ENCODE measurements at places on chromosomes 6 and 20. TPM values are rescaled to one million over a fixed set of nuclear protein-coding genes. Genes with fewer than 3 reads are reported as not detected.

PREX1 gene
- 32.6 TPM for total RNA-seq

DNA sequence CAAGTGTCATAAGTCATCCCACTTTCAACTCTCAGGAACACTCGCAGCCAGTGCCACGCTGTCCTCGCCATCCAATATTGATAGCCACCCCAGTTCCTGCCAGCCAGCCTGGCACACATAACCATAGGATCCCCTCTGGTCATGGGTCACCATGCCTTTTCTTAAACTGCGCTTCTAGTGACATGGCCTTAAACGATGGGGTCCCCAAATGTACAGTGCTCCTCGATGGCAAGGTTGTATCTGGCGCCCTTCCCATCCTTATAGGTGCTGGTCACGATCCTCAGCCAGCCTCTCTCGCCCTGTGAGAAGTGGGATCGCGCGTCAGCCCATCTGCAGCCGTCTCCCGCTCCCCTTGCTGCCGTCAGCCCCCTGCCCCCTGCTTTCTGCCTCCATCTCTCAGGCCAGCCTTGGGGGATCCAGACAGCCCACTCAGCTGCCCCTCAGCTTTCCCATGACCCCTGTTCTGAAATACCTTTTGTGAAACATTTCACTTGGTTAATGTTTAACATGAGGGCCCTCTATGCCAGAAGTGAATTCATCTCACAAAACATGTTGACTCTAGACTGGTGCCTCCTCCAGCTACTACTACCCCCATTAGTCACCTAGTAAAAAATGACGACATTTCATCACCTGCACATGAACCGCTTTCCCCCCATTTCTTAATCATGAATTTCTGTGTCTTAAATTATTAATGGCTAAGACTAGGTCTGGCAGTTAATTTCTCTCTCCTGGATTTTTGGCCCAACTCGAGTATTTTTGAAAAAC lies 11.4 kb downstream of the CTSZ start:
- DNase-seq = no peak

DNA sequence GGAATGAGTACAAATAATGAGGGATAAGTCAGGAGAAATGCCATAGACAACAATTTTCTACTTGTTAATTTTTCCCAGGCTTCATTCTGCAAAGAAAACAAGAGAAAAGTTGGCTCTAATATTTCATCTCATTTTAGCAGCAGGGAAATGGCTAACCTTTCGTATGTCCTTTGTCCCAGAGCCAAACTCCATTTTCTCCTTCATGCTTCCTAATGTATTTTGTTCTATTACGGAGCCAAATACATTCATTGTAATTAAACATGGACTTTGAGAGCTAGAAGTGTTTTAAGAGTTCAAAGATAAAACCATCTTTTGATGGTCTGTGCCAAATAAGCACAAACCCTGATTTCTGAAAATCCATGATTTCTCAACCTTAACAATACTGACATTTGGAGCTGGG lies 136.9 kb downstream of the PTCHD4 start:
- DNase-seq = no peak

SASH1 gene
- 11.6 TPM for total RNA-seq

SALL4 gene
- total RNA-seq = not detected

RAB32 gene
- total RNA-seq = 33.2 TPM

DNA sequence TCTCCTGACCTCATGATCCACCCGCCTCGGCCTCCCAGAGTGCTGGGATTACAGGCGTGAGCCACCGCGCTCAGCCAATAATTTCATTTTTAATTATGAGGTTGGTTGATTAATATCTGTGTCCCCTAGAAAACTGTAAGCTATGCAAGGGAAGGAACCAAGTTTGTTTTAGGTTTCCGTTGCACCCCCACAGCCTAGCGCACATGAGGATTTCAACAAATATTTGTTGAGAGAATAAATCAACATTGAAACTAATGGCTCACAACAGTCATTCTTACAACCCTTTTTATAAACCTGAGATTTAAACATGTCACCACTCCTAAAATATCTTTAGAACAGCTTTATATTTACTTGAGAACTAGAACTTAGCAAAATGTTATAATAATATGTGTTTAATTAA lies 114.0 kb upstream of the CARMIL1 start:
- DNase-seq = no peak

DNA sequence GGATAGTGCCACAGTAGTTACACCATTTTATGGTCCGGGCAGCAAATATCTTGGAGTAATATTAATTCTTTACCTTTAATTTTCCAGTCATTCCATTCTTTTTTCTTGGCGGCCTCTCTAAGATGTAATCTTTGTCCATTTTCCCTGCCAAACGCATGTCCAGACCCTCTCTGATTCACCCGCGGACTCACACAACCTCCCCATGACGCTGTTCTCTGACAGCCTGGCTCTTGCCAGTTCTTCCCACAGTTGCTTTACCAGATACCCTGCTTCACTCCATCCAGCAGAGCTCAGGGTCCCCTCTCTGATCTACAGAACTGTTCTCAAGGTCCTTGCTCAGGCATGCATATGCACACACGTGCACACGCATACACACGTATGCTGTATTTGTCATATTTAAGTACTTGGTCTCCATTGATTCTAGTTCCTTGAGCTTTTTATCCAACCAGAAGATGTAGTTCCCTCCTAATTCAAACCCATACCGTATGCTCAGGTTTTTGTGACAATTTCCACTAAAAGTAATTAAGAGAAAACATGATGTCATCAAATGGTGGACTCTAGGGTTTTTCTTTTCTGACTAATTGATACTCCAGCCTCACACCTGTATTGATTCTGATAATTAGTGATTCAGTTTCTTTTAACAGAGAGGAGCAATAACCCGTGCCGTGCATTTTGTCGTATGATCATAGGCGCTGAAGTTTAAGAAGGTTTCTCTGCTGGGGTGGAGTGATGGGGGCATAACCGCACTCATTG lies 10.0 kb downstream of the BPHL start:
- DNase-seq = no peak

TMX4 gene
- 12.4 TPM for total RNA-seq

MUCL3 gene
- not detected for total RNA-seq

- DNase-seq = no peak
Observed at GRCh38 chr6:56628105-56628504, 14.6 kb downstream of the DST start.

MTFR2 gene
- total RNA-seq = 3.9 TPM

SLA2 gene
- not detected for total RNA-seq

- DNase-seq = no peak
Observed at GRCh38 chr20:834151-834746, 734 bp downstream of the FAM110A start.

- no peak for DNase-seq
Observed at GRCh38 chr6:53481323-53481722, 63.6 kb downstream of the GCLC start.

- DNase-seq = no peak
Observed at GRCh38 chr20:12750221-12750620, 258.6 kb upstream of the SPTLC3 start.

TAAR2 gene
- total RNA-seq = not detected

DNA sequence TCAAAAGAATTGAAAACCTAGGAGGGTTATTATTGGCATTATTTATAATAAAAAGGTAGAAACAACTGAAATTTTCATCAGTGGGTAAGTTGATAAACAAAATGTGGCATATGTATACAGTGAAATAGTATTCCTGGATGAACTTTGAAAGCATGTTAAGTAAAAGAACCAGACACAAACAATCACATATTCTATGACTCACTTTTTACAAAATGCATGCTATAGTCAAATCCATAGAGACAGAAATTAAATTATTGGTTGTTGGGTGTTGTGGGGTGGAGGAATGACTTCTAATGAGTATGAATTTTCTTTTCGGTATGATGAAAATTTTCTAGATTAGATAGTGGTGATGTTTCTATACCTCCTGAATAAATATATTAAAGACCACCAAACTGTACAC lies 94.6 kb downstream of the LRRC1 start:
- no peak for DNase-seq

DNA sequence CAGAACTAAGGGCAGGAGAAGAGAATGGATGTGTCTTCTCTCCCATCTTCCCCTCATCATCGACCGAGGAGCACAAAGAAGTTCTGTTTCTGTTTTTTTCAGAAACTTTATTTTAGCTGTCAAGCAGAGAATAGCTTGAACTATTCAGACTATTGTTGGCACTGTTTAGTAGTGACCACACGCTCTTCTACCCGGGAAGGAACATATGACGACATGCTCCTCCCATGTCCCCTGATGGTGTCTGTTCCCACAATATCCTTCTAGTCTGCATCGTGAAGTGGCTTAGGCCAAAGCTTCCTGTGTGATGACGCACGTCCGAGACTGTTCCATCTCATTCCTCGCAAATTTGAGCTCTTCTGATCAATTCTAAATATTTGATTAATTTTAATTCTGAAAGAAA lies 27.2 kb upstream of the KIF25 start:
- DNase-seq = no peak

- no peak for DNase-seq
Observed at GRCh38 chr6:98975421-98975820, 27.7 kb upstream of the FBXL4 start.

DNA sequence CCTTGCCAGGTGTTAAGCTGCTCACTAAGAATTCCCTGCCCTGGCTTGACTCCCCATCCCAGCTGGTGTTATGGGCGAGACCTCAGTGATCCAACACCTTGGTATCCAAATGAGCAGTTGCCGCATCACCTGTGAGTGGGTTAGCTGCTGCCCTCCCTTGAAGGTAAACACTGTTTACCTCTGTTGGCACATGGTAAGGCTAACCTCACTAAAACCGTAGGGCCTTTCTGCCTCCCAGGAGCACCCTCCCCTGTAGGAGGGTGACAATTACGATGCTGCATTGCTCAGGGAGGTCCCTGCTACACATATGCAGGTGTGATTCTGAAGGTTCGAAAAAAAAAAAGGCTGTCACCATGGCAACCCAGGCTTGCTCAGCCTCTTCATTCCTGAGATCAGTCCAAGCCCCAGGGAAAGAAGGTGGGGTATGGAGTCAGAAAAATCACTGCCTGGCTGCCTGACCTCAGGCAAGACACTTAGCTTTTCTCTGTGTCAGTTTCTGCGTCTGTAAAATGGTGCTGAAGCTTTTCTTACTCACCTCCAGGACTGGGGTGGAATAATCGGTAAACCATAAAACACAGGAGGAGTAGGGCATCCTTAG lies 19.5 kb downstream of the PNPLA1 start:
- no peak for DNase-seq

GRCh38 chr6:117624869-117625481 lies 22.7 kb upstream of the GOPC start:
- no peak for DNase-seq

GRCh38 chr6:157054531-157054979 lies 268.8 kb downstream of the TMEM242 start:
- no peak for DNase-seq

RTN4IP1 gene
- total RNA-seq = 11.3 TPM

RRAGD gene
- total RNA-seq = 5.3 TPM

DNA sequence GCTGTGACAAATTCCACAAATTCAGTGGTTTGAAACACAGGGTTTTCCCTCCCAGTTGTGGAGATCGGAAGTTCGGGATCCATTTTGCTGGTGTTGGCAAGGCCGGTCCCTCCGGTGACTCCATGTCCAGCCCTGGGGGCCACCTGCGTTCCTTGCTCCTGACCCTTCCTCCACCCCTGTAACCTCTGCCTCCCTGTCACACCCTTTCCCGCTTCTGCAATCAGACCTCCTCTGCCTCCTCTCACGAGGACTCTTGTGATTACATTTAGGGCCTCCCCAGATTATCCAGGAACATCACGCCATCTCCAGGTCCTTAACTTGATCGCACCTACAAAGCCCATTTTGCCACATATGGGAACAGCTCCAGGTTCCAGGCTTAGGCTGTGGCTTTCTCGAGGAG lies 12.5 kb downstream of the RPS6KA2 start:
- DNase-seq = no peak

ZFP57 gene
- total RNA-seq = not detected

GRCh38 chr6:29653452-29654038 lies 3.3 kb upstream of the MOG start:
- no peak for DNase-seq

GRCh38 chr6:118523216-118523615 lies 24.9 kb upstream of the PLN start:
- no peak for DNase-seq

WFDC10B gene
- total RNA-seq = 0.39 TPM

- no peak for DNase-seq
Observed at GRCh38 chr6:52356017-52356416, 5.9 kb upstream of the PAQR8 start.

DNA sequence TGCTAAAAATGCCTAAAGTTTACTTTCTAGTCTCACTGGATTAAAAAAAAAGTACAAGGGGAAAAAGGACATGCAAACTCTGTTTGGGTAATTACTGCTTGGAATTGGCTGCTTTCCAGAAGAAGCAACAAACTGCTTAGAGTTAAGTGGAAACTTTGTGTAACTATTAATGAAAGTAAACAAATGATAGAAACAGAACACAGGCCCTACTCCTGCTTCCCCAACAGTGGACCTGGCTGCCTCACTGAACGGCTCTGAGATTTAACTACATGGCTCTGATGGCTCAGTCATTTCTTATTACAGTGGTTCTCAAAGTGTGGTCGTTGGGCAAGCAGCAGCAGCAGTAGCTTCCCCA lies 108.5 kb downstream of the MAN1A1 start:
- DNase-seq = no peak

GRCh38 chr6:161436106-161436876 lies 162.4 kb upstream of the AGPAT4 start:
- DNase-seq = no peak

DNA sequence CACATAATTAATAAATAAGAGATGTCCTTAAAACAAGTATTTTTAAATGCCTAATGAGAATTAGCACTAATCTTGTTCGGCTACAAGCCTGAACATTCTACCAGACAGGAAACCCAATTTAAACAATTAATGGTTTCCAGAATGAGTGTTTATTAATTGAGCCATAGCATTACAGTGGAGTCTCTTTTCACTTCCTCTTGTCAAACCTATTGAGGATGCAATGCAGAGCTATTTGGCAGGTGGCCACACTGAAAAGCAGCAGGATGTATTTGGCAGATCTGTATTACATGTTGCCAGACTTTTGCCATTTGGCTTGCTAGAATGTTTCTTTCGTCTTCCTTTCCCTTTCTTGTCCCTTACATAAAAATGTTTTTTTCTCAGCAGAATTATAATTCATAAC lies 475.2 kb upstream of the MARCKS start:
- no peak for DNase-seq

DNA sequence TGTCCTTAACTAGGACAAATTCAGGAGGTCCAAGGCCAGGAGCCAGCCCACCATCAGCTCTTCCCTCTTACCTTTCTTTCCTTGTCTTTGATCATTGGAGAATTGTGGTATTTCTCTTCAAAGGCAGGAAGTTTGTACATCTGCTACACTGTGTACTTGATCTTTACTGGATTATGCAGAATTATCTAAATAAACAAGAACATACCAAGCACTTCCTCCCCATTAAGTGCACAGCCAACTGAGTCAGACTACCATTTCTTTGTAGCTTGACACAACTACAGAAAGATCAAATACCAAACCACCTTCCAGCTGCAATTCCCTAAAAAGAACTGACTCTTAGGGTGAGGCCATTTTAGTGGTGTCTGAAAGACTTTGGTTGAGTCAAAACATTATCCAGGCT lies 195.1 kb downstream of the HDGFL1 start:
- DNase-seq = peak; percentile 5

STX11 gene
- total RNA-seq = 0.43 TPM

SHLD1 gene
- 3.6 TPM for total RNA-seq

PHACTR1 gene
- total RNA-seq = 7.8 TPM

- DNase-seq = peak; percentile 97
Observed at GRCh38 chr20:7841971-7842310, 98.3 kb downstream of the HAO1 start.

- DNase-seq = peak; percentile 45
Observed at GRCh38 chr6:143097224-143097795, 36.6 kb downstream of the AIG1 start.

- DNase-seq = no peak
Observed at GRCh38 chr6:138719011-138719635, 54.4 kb upstream of the CCDC28A start.
